ACHN (cell line): ENCODE measurements at places on chromosomes 12 and 14.

DNA sequence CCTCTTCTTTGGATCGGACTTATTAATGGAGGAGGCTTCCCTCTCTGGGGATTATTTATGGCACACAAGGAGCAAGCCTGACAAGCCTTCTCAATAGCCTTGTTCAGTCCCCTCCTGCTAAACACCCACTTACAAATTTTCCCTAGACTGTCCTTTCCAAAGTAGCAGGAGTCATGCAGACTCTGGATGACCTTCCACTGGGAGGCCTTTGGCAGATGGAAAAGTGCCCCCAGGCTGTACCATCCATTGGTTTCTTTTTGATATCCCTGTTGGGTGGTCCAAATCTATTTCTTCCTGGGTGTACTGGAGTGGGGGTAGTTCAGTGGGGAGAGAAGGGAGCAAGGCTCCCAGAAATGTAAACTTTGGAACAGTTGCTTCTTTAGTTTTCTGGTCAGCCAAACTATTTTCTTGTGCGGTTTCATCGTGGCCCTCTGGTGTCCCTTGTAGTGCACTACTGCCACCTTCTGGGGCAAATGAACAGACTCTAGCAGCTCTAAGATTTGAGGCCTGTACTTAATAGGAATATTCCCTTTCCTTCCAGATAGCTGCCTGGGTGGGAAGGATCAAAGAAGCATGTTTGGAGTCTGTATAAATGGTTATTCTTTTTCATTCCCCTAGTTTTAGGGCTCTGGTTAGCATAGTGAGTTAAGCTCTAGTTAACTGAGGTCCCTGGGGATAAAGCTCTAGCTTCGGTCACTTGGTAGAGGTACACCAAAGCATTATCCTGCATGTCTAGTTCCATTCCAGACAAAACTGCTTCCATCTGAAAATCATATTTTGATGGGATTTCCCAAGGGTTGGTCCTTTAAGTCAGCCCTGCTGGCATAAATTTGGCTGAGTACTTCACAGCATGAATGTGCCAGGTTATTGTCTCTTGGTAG is 409.5 kb downstream of the SLC6A15 start:
- DNase-seq: peak; percentile 73

GRCh38 chr12:12159988-12160387 is 89.2 kb downstream of the BCL2L14 start:
- no peak for DNase-seq

DNA sequence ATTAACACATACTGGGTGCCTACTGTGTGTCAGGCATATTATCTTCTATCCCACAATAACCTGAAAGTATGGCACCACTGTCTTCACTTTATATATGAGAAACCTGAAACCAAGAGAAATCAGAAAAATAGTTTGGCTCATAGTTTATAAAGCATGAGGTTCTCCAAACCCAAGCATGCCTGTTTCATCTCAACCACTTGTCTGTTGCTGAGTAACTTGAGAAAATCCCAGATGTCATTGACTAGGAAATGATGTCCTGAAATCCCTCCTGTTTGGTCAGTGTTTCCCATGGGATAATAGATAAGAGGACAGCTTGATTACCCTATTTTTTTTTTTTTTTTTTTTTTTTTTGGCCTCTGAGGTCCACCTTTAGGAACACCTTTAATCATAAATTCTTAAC is 2.6 kb upstream of the IFNG-AS1 start:
- DNase-seq: no peak

DNA sequence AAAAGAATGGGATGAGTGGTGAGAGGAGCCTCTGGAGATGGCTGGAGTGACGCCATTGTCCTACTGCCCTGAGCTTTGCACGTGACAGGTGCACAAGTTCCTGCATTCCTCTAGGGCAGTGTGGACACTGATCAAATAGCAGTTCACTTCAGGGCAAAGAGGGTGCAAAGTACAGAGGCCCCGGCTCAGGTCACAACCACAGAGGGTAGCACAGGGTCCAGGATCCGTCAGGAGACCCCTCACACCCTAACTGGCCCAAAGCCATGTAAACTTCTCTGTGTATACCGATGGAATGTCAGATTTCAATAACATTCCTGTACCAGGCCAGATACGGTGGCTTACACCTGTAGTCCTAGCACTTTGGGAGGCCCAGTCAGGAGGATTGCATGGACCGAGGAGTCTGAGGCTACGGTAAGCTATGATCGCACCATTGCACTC is 10.4 kb upstream of the FBLN5 start:
- DNase-seq: no peak
